ENCODE measurements at places on chromosomes 6 and 20.

GRCh38 chr20:44143936-44144335 is 43.1 kb downstream of the JPH2 start:
- DNase-seq: no peak

- no peak for DNase-seq
Measured at GRCh38 chr6:163383912-163384311, 30.6 kb upstream of the QKI start.

DNA sequence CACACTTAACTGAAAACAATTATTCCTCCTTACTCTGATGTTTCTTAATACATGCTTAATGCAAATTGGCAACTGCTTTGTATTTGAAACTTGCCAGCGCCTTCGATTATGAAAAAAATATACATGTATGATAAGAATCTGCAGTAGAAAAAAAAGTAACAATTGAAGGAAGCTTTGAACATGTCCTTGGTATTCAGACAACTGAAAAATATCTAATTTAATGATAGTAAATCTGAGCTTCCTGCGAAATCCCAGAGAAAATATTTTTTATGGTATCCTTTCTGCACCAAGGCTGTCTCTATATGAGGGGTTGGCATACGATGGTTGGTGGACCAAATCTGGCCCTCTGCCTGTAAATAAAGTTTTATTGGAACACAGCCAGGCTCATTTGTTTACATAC is 186.2 kb downstream of the HDGFL1 start:
- DNase-seq: no peak

DNA sequence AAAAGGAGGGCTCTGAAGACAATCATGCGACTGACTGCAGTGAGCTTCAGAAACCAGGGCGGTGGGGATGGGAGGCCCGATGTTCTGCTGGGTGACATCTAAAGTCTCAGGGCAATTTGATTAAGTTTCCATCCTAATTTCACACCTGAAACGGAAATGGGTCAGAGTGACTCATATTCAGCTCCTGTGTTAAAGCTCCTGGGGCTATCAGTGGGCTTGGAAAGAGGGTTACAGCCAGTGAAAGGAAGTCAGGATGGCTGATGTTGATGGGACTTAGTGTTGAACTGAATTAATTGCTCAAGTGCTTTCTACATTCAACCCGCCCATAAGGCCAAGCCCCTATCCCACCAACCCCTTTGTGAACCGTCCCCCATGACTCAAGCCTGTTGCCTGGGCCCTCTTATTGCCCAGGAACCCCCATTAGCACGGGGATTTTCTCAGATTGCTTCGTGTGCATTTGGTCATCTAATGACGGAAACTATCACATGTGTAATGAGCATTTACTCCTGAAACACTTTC is 47.1 kb upstream of the TBC1D7 start:
- DNase-seq: no peak

DNA sequence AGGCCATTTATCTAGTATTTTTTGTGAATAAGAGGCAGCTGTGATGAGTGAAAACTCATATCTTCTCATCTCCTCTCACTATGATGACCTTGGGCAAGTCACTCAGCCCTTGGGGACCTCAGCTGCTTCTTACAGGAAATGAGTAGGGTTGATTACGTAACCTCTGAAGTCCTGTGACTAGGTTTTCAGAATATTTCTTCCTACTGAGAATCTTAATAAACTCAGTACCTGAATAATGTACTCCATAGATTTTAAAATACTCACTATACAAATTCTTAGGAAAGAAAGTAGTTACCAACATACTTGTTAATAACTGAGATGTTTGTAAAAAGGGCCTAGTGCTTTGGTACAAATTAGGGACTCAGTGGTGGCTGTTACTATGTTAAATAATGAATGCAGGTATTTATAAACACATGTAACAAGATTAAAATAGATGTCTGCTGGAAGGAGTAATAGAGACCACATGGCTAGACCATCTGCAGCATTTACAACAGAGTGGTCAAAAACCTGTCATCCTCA is 60.9 kb downstream of the RPRD1B start:
- DNase-seq: no peak

Data from H7 (cell line).